ENCODE measurements at places on chromosomes 13 and 19.

GRCh38 chr13:84417416-84417815 is 535.1 kb upstream of the SLITRK1 start:
- no peak for DNase-seq

- DNase-seq: no peak
Observed at GRCh38 chr13:47845981-47846380, 155.1 kb downstream of the SUCLA2 start.

GRCh38 chr19:8460516-8461298 is 15.9 kb downstream of the HNRNPM start:
- no peak for DNase-seq

DNA sequence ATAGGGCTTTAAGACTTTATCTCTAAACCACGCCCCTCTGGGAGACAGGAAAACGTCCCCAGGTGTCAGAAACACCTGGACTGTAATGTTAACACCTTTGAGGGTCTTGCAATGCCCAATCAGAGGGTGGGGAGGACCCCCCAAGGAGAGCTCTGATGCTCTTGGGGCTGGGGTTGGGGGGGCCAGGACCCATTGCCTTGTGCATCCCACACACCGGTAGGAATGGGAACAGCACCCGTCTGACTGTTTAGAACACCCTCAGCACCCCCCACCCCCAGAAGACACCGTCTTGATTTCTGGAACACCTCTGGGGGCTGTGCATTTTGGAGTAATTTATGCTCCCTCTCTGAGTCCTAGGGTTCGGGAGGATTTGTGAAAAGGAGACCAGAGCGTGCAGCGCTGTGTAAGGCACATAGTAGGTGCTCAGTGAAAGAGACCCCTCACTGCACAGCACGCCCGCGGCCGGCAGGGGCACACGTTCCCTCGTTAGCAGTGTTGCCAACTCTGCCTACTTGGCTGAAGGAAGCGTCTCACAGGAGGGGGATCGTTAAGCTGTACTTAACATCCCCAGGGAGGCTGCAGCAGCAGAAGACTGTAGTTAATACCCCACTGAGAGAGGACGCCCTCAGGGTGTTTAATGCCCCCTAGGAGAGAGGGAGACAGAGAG is 2.8 kb upstream of the ERFL start:
- DNase-seq: no peak

GRCh38 chr19:7272856-7273578 is 21.2 kb downstream of the INSR start:
- DNase-seq: no peak

DNA sequence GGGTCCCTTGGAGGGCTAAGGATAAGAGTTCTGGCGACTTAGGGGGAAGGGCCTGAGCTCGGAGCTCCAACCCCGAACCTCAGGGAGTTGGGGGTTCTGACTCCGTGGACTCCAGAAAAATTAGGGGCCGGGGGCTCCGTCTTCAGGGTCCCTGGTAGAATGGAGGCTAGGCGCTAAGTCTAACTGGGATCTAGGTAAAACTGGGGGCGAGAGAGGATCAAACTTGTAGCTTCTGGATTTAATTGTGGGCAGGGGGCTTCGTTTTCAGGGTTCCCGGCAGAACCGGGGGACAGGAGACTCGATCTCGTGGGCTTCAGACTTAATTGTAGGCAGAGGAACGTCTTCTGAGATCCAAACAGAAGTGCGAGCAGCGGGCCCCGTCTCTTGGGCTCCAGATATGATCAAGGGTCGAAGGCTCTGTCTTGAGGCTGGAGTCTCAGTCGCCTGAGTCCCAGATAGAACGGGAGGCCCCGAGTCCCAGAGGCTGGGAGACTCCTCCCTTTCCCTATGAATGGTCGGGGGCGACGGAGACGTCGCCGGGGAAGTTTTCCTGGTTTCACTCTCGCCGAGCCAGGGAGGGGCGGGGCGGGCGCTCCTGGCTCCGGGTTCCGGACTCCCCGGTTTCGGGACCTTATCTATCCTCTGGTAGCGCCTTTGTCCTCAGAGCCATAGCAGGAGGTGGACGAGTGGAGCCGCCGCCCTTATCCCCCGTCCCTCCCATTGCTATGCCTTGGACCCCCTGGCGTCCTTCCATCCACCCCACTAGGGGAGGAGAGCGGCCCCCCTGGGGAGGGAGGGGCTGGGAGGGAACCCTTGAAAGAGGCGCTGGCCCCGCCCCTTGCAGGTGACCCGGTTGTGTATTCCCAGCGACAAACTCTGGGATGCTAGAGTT is 1.3 kb downstream of the NECTIN2 start:
- peak; percentile 60 for DNase-seq

DNA sequence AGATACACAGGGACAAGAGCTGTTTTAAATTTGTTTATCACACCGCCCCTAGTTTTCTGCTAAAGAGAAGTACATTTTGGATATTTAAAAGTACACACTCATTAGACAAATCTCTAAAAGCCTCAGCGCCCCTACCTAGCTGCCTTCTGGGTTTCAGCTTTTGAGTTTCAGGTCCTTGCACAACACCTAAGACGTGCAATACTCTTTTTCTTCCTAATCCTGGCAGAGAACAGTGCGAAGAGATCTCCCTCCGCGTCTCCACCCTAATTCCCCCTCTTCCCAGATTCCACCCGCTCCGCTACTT is 421 bp upstream of the KLF5 start:
- no peak for DNase-seq

DNA sequence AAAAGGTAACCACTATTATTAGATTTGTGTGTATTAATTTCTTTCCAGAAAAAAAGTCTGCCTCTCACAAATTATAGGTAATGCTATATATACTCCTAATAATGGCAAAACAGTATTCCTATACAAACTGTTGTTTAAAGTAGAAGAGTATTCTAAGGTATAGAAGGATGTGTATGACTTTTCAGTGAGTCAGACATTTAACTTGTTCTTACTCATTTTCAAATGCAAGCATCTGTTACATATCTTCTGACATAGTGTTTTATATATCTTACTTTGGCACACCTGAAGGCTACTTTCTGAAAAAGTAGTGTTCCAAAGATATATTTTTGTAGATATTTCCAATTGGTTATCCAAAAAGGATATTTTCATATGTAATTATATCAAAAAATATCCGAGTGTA is 3.5 kb upstream of the SLITRK5 start:
- no peak for DNase-seq

- no peak for DNase-seq
Observed at GRCh38 chr13:98765996-98766519, 13.6 kb upstream of the SLC15A1 start.

DNA sequence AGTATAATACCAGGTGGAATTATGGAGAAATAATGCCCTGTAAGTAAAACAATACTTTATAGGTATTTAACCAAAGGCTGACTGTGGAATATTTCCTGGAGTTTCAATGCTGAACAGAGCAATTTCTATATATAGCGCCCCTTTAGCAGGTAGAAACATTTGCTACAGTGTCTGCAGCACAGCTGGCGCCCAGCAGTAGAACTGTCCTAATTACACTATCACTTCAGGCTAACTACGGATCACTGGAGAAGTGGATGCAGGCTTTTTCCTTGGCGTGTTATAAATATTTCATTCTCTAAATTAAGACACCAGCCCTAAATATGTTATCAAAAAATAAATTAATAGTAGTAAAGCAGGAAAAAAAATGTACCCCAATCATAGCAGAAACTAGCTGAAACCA is 3.1 kb downstream of the SHISA2 start:
- DNase-seq: no peak

- no peak for DNase-seq
Observed at GRCh38 chr19:47021536-47022139, 2.0 kb downstream of the NPAS1 start.

DNA sequence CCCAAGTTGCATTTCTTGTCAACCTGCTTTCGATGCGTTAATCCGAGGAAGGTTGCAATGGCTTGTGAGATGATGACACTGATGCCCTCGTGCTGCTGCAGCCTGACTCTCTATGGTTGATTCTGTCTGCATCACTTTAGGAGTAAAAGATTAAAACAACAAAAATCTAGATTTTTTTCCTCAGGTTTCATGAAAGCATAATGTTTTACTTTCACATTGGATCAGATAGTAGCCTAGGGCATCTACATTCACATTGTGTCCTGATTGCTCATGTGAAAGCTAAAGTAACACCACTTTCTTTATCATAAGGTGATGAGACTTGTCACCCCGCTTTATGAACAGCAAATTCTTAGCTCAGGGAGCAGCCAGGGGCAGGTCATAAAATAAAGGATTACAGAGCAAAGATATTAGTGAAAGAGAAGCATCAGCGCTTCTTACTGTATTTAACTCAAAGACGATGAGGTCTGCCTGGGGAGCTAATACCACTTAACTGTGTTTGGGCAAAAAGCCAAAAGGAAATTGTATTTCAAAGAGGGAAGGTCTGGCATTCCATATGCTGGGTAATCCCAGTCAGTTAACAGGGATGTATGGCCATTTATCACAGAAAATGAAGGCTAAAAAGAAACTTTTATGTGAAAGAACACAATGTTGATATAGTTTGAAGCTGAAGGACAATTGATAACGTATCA is 270.5 kb downstream of the GPC6 start:
- no peak for DNase-seq

- no peak for DNase-seq
Observed at GRCh38 chr19:39138221-39139211, 12.9 kb downstream of the PAK4 start.

GRCh38 chr19:29672933-29673336 is 7.7 kb downstream of the PLEKHF1 start:
- DNase-seq: no peak

DNA sequence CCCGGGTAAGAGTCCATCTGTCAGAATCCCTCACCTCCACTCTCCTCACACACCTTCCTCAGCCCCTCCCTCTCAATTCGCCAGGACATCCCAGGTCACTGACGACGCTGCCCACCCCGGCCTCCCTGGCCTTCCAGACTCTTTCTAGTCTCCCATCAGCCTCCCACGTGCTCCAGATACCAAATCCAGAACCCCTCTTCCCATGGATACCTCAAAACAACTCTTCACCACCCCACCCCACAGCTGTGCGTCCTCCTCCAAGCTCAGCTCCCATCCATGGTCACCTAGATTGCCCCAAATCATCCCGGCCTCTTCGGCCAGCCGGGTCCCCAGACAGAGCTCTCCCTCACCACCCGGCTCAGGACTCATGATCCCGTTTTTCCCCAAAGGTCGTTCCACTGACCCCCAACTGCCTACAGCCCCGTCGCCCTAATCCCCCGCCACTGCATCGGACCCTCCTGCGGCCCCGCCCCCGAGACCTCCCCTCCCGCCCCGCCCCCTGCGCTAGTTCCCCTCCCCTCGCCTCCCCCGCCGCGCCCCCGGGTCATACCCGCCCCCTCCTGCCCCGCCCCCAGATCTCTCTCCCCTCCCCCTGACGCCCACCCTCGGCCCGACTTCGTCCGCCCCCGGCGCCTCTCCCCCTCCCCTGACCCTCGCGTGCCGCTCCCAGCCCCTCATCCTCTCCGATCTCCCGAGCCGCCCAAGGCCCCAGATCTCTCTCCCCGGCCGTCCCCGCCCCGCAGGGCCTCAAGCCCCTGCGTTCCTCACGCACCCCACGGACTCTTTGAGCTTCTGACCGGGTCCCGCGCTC is 546 bp downstream of the UBXN6 start:
- peak; percentile 22 for DNase-seq

DNA sequence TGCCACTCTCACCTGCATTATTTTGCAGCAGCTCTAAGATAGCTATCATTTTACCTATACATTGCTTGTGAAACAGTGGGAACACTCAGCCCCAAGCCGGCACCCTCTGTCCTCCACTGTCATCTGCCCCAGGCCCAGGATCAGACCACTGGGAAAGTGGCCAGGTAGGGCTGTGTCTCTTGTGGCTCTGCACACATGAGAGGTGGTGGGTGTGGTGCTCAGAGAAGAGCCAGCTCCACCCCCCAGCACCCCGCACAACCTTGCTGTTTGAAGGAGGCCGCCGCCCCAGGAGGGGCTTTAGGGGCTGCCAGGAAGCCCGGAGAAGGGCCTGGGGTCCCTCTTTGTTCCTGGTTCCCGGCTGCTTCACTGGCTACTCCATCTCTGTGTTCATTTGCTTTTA is 26.6 kb downstream of the PPP1R37 start:
- no peak for DNase-seq

- no peak for DNase-seq
Observed at GRCh38 chr19:58521651-58522050, 2.0 kb upstream of the ZBTB45 start.

- DNase-seq: no peak
Observed at GRCh38 chr19:55442372-55442961, 633 bp downstream of the SHISA7 start.

DNA sequence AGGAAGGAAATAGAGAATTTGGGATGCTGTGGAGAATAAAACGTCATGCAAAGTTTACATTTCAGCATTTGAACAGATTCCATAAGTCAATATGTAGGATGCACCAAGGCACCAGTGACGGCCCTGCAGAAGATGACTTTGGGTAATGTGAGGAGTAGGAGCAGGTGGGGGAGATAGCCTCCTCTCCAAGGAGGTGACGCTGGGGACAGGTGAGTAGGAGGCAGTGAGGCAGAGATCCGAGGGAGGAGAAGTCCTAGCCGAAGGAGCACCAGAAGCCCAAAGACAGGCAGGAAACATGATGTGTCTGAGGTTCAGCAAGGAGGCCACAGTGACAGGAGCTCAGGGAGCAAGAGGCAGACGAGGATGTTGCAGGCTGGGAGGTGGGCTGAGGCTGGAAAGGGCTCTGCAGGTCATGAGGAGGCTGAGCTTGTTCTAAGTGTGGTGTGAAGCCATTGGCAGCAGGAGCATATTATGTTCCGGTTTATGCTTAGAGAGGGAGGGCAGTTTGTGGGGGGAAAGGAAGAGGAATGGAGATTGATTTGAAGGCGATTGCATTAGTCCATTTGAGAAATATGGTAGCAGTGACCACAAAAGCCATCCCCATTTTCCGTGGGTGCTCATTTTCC is 55.7 kb upstream of the C1QTNF9 start:
- no peak for DNase-seq

DNA sequence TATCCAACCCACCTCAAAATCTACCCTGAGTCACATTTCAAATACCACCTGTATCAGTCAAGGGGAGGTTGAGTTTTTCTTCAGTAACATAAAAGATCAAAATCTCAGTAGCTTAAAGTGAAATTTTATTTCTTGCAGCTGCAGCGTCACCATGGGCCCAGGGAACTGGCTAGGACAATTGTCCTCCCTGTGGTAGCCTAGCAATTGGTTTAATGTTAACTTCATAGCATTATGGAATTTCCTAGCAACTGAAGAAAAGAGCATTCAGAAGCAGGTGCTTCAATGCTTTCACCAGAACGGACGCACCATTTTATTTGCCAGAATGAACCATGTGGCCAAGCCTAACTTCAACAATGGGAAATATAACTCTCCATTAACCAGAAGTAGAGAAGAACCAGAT is 359.3 kb upstream of the TSHZ3 start:
- no peak for DNase-seq

- no peak for DNase-seq
Observed at GRCh38 chr13:60467098-60467497, 70.1 kb downstream of the TDRD3 start.
